HTR-8/SVneo (cell line): ENCODE measurements at places on chromosomes 12 and 14.

GRCh38 chr12:1581973-1582708 lies 12.2 kb downstream of the FBXL14 start:
- no peak for DNase-seq

- DNase-seq: no peak
Measured at GRCh38 chr12:5076761-5077160, 33.1 kb downstream of the KCNA5 start.

DNA sequence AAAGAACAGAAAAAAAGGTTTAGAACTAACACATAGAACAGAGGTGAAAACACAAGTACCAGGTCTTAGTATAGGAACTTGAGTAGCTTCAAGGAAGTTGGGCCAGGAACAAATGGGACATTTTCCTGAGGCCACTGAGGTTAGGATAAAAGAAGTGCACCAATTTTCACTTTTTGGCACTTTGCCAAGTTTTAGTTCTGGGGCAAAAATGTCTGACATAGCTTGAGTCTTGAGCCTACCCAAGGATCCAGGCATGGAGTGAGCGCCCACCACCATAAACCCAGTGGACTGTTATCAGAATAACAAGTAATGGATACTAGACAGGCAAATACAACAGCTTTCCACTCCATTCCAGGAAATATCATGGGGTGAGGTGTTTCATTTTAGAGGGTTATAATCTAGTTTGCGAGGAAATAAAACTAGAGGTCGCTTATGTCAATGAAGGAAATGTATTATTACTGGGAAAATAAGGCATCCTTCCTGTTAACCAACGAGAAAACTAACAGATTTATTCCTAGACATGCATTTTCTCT lies 199.7 kb upstream of the HMGA2 start:
- no peak for DNase-seq

DNA sequence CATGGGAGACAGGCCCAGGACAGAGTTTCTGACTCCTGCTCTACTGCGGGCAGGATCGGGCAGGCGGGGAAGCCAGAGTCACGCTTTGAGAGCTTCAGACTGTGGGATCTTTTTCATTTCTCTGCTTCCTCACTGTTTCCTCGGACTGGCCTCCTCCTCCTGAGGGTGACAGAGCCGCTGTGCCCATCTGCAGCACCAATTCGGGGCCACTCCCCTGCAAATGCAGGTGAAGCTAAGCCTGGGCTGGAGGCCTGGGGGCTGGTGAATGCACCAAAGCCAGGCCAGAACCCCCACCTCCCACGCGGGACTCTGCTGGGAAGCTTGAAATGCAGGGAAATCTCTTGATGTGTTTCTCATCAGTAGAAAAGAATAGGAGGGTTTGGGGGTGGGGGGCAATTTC lies 77.5 kb downstream of the FOXN3 start:
- DNase-seq: no peak

GRCh38 chr12:75646329-75647210 lies 135.2 kb upstream of the KRR1 start:
- no peak for DNase-seq

DNA sequence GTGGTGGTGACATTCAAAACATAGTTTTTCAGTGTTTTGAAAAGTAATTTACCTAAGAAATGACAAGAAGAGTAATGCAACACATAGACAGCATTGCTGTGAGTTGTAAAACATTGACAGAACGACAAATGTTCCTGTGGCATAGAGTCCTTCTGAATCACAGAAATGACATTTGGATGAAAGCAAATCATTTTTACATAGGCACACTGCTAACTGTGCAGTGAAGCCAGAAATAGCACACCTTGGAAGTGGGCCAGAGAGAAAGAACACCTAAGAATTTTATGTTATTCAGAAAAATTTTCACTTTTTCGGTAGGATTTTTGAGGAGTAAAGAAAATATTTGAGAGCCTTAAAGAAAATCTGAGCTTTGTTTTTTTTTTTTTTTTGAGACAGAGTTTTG lies 100.6 kb downstream of the ANO4 start:
- no peak for DNase-seq

DNA sequence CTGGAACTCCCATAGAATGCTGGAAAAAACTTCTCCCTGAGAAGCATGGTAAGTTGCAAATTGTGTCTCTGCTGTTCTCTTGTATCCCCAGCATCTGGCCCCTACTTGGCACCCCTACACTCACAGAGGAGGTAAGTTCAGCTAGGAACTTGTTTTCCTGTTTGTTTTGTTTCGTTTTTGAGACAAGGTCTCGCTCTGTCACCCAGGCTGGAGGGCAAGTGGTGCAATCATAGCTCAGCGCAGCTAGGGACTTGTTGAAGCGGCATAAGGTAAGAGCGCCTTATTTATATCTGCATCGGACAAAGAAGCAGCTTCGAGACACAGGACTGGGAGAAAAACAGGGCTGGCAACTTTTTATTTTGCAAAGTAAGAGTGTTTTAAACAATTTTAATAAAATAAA lies 18.5 kb upstream of the ANO2 start:
- no peak for DNase-seq

- DNase-seq: no peak
Measured at GRCh38 chr12:49327368-49327767, 4.3 kb downstream of the TROAP start.
